ENCODE measurements at places on chromosomes 2 and 18. TPM values are rescaled to one million over a fixed set of nuclear protein-coding genes. Genes with fewer than 3 reads are reported as not detected.

Gene LMAN1
- polyA plus RNA-seq, result 97.1 TPM

Gene SNORC
- 2.7 TPM for polyA plus RNA-seq

Gene FLACC1
- polyA plus RNA-seq, result 4.1 TPM

Gene DES
- polyA plus RNA-seq, result 46.4 TPM

DNA sequence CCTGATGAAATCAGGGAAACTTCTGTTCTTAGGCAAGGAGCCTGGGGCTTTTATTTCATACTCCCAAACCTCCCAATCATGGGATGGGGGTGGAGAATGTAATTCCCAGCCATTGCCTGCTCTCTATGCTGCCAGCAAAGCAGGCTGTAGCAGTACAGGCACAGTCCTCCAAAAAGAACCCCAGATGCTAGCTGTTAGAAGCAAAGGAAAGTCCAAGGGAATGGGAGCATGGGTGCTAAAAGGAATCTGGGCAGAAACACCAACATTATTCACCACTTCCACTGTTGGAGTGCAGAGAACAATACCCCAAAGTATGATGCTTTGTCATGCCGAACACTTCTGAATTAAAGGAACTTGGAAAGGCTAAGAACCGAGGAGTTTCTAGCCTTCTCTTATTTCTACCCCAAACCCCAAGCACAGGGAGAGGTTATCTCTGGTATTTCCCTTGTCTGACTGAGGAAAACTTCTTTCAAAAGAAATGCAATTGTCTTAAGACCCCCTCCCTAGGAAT is 24.7 kb downstream of the MDH1 start:
- no peak for DNase-seq

- DNase-seq, result no peak
Measured at GRCh38 chr2:185144159-185144919, 546.0 kb downstream of the ZNF804A start.

DNA sequence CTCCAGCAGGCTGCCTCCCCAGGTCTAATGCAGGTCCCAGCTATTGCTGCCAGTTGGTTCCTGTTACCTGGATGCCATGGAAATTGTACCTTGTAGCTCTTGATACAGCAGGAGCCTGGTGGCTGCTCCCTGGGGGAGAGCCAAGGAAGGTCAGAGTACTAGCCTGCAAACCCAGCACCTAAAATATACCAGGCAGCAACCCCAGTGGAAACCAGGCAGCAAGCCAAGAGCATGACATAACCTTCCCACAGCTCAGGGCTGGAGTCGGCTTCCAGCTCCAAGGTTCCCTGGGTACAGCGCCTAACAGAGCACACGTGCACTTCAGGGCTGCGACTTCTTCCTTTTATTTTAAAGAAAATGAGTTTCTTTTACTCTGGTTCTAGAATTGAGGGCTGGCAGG is 30.3 kb downstream of the TNP1 start:
- peak; percentile 43 for DNase-seq

DNA sequence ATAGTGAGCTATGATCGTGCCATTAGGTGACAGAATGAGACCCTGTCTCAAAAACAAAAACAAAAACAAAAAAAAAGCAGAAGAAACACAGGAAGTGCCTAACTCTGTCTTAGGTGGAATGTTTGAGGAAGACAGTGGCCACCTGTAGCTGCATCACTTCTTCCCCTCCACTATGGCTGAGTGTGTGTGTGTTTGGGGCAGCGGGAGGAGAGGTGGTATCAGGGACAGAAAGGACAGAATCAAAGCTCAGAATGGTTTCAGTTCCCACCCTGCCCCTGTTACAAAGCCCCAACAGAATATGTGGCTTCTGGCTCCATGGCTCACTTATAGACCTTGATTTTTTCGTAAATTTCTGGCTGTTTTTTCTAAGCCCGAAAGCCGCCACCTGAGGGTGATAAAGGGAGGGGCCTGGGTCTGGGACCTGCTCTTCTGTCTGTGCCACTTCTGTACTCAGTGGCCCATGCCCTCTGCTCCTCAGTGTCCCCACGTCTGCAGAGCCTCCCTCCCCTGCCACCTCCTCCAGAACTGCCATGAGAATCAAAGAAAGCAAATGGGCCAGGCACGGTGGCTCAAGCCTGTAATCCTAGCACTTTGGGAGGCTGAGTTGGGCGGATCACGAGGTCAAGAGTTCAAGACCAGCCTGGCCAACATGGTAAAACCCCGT is 27.4 kb downstream of the SERTAD2 start:
- DNase-seq, result no peak

GRCh38 chr18:25243754-25244153 is 108.2 kb downstream of the ZNF521 start:
- no peak for DNase-seq

- DNase-seq, result no peak
Measured at GRCh38 chr2:117087535-117088291, 726.8 kb upstream of the DDX18 start.

GRCh38 chr2:101946372-101947039 is 45.3 kb upstream of the IL1R2 start:
- no peak for DNase-seq
